Activated T-helper 9 cell treated with anti-CD3 and anti-CD28 coated beads, Interleukin-2, amount 50 U/mL, for 16 hours (primary cell): ENCODE measurements at places on chromosomes 5 and 9.

DNA sequence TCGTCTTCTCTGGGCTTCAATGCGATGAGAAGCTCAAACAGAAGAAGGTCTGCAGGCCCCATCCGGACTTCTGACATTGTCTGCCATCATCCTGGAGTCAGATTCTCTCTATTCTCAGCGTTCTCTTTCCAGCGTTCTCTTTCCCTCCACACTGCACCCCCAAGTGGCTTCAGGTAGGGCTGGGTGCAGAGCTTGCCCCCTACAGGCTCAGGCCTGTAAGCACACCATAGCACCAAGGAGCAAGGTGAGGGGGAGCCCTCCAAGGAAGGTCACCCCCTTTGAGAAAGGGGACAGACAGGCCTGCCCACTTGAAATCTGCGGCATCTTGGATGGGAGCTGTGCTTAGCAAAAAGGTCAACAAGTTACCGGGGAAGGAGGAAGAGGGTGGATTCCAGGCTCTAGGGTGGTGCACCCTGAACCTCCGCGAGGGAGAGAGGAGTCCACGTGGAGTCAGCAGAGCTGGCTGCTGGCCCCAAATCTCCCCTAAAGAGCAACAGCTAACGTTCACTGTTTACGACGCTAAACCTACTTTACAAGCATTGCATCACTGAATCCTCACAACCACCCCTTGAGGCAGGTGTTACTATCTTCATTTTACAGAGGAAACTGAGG, 27.5 kb downstream of the GPX3 start:
- DNase-seq, result no peak

- no peak for DNase-seq
Observed at GRCh38 chr5:14405706-14406553, 175.7 kb upstream of the OTULINL start.

DNA sequence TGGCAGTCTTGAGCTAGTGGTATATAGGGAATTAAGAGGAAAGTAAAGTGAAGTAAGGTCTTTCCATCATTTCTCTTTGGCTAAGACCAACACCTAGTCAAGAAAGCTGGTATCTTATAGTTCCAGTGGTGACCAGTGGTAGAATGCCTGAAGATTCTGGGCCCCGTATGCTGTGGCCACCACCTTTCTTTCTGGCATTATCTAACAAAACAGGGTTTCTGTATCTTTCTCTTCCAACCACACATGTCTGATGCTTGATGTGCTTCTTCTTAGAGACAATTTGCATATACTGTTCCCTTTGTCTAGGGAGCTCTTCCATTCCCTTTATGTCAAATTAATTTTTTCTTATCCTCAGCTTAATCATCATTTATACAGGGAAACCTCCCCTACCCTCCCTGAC, 109.9 kb upstream of the SSBP2 start:
- no peak for DNase-seq

GRCh38 chr5:151237685-151238084, 13.8 kb upstream of the CCDC69 start:
- no peak for DNase-seq

DNA sequence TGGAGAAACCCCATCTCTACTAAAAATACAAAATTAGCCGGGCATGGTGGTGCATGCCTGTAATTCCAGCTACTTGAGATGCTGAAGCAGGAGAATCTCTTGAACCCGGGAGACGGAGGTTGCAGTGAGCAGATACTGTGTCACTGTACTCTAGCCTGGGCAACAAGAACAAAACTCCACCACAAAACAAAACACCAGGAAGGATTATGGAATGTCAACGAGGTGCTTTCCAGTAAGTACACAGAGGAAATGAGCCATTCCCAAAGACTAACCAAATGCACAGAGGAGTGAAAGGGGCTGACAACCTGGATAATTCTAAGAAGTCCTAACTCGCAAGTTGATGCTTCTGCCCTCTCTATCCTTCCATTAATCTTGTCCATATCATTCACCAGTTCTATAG, 126.1 kb upstream of the RETREG1 start:
- no peak for DNase-seq

GRCh38 chr5:162242416-162242815, 174.8 kb downstream of the GABRG2 start:
- DNase-seq, result no peak
